ENCODE measurements at places on chromosomes 4 and X.
A peak's percentile ranks its signal among the peaks of the same experiment; 100 is the strongest.

DNA sequence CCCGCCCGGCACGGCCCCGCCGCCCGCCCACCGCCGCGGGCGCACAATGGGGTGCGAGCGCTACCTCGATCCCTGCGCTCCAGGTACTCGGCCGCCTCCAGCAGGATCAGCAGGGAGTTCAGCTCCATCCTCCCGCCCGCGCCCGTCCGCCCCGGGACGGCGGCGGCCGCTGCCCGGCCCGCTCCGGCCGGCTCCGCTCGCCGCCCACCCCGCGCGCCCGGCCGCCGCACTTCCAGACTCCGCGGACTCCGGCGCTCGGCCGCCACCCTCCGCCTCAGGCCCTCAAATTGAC is at the start of gene MXD4:
TSS of gene MXD4 (minus strand) at position 257 of the 292 bp plus-strand sequence. CDS start at position 128, 129 bp downstream.
- peak; percentile 19 for DNase-seq

- DNase-seq = peak; percentile 1
Measured at GRCh38 chrX:43750248-43750676, 94.2 kb downstream of the MAOA start.

DNA sequence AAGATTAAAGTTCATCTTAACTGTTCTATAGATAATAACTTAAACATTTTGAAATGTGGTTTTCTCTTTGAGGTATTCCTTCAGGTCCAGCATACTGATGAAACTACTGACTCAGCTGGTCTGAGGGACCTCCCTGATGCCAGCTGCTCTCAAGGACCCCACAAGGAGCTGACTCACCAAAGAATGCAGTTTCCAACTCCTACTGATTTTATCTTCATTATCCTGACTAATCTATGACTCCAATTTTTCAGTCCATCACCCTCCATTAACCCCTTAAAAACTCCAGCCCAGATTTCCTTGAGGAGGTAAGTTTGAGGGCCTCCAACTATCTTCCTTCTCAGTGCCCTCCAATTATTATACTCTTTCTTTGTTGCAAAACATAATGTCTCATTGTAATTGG is 1.4 kb upstream of the UGT2B4 start:
- DNase-seq = no peak

DNA sequence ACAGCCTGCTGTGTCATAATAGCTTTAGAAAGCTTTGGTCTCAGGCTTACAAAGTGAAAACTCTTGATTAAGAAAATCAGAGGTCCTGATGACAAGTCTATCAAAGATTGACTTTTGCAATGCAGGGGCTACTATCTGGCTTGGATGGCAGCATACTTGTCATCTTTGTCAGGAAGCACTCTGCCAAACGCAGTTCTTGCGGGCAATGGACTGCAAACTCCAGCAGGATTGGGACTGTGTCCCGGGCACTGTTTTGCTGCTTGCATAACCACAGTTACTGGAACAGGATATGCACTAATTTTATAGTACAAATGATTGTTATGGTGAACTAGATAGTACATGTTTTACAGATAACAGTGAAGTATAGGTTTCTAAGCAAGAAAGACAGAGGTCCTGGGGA is 185.6 kb downstream of the IQCM start:
- DNase-seq = no peak

DNA sequence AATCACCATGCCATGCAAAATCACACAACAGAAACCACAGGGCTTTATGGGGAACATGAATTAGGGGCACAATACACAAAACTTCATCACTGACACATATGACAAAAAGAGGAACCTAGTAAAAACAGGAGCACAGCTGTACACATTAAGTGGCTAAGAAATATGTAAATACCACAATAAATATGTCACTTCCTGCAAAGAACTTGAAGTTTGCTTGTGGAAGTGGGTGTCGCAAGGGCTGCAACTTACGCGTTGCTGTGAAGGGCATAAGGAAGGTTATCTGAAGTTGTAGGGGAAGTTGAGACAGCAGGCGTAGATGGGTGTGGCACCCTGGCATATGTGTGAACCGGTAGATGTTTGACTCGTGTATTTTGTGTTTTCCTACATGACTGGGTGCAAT is 42.4 kb downstream of the CLCN4 start:
- DNase-seq = no peak

GRCh38 chr4:107017443-107018343 is 18.4 kb downstream of the DKK2 start:
- no peak for DNase-seq

DNA sequence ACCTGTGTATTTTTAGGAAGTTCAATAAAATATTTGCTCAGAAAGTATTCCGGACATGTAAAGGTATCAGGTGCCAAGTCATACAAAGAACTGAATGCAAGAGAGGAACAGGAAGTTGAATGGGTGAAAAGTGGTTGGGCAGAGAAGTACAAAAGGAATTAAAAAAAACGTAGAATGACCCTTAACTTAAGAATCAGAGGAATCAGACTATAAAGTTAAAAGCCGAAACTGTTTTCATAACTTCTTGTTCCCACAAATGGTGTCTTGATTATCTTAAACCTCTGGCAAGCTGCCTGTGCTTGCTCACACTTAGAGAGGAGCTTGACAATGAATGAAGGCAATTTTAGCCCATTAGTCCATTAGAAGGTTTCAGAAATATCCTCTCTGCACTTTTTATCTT is 81.6 kb upstream of the HHIP start:
- DNase-seq = no peak

DNA sequence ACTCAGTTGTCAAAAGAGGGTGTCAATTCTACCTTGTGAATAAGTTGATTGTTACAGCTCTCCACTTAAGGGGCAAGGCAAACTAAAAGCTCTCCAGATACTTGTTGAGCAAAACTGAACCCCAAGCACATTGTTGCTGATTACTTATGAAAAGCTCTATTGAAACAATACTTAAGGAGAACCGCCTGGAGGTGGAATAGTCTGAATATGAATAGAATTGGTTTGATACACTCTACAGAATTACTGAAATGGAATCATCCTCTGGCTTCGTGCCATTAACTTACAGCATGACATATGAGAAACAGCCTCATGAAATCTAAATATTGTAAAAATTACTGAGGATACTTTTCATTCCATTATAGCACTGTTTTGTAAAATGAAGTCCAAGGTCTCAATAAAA is 127.0 kb upstream of the SH3RF1 start:
- no peak for DNase-seq
